OCI-LY7 (cell line): ENCODE measurements at places on chromosomes 1 and 21. TPM values are rescaled to one million over a fixed set of nuclear protein-coding genes. Genes with fewer than 3 reads are reported as not detected.

GRCh38 chr1:225445639-225446594, 18.1 kb upstream of the LBR start:
- no peak for DNase-seq

- DNase-seq, result no peak
Observed at GRCh38 chr1:30325085-30325935, 398.1 kb downstream of the MATN1 start.

DNA sequence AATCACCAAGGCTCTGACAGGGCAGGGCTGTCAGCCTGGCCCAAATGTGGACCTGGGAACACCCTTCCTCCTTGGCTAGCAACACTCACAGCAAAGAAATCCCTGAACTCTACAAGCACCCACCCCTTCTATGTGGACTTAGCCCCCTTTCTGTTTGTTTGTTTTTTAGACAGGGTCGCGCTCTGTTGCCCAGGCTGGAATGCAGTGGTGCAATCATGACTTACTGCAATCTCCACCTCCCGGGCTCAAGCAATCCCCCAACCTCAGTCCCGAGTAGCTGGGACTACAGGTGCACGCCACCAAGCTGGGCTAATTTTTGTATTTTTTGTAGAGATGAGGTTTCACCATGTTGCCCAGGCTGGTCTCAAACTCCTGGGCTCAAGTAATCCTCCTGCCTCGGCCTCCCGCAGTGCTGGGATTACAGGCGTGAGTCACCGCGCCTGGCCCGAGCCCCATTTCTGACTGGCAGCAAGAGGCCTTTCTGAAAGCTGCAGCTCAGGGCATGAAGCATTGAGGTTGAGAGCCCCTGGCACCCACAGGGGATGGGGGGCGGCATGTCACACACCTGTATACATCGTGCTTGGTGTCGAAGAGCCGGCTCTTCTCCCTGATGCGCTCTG, 16.2 kb downstream of the RIPK4 start:
- DNase-seq, result no peak

- DNase-seq, result no peak
Observed at GRCh38 chr1:157915859-157916258, 74.3 kb upstream of the CD5L start.

GRCh38 chr1:195763146-195763906, 844.9 kb downstream of the KCNT2 start:
- DNase-seq, result no peak

DNA sequence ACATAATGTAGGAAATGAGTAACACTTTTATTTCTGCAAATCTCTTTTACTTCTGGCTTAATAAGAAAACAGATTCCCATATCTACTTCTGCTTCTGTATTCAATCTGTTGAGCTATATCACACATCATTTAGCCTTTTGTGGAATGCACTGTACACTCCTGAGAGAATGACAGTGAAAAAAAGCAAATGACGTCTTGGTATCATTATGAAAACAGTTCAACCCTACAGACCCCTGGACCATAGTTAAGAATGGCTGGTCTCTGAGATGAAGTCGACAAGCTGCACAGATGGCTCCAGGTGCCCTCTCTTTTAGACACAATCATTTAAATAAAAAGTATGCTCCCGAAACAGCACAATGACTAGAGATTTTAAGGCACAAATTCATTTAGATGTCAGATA, 247.0 kb downstream of the RERE start:
- DNase-seq, result no peak

GRCh38 chr1:63772201-63772600, 1.6 kb upstream of the ROR1 start:
- no peak for DNase-seq

- DNase-seq, result no peak
Observed at GRCh38 chr1:167054531-167054930, 35.6 kb downstream of the GPA33 start.

The VASH2 gene
- 7.4 and 7.5 TPM in 2 replicates for total RNA-seq

The SERTAD4 gene
- total RNA-seq, result not detected in 2 replicates

The GART gene
- total RNA-seq, result 179 and 198 TPM in 2 replicates
